ENCODE measurements at places on chromosomes 11 and 22.

DNA sequence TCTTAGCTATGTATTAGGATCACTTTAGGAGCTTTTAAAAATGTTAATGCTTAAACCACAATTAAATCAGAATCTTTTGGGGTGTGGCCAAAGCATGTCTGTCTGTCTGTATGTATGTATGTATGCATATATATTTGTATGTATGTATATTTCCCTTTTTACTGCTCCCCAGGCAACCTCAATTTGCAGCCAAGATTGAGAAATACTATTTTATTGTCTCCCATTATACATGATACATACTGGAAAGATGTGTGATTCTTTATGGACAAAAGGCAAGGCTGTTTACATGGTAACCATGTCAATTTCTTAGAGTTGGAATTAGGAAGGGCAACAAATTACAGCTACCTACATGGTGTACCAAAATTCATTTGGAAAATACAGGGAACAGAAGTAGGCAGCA is 783.6 kb downstream of the ETS1 start:
- no peak for DNase-seq

DNA sequence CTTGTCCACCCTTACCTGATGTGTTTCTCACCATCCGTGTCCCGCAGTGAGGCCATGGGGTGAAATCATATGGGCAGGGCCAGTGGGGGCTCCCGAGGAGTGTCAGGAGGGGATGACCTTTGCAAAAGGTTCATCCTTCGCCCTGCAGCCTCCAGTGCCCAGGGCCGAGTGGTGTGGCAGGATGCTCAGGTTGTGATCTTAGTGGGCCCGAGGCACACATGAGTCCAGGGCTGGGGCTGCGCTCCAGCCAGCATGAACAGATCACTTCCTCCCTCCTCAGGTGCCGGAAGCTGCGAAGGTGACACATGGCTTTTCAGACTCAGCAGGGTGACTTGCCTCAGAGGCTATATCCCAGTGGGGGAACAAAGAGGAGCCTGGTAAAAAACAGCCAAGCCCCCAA is 2.8 kb upstream of the FKBP2 start:
- DNase-seq: no peak

- no peak for DNase-seq
Observed at GRCh38 chr11:118740892-118741291, 50.1 kb downstream of the DDX6 start.

- DNase-seq: no peak
Observed at GRCh38 chr22:35883031-35883620, 145.5 kb downstream of the RBFOX2 start.

DNA sequence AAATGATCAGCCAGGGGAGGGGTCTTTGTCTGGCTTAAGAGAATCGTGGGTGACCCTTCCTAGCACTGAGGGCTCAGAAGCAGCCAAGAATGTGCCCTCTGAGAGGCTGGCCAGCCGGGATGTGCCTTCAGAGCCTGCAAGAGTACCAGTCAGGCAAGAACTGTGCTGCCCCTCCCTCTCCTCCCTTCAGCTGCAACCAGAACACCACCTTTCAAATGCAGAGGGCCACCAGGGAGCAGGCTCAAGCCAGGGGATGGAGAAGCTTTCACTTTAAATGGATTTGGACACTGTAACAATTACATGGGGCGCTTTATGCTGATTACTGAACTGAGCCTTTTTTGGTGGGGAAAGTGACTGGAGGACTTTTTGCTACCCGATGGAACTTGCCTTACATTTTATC is 44.9 kb upstream of the TENM4 start:
- DNase-seq: no peak

DNA sequence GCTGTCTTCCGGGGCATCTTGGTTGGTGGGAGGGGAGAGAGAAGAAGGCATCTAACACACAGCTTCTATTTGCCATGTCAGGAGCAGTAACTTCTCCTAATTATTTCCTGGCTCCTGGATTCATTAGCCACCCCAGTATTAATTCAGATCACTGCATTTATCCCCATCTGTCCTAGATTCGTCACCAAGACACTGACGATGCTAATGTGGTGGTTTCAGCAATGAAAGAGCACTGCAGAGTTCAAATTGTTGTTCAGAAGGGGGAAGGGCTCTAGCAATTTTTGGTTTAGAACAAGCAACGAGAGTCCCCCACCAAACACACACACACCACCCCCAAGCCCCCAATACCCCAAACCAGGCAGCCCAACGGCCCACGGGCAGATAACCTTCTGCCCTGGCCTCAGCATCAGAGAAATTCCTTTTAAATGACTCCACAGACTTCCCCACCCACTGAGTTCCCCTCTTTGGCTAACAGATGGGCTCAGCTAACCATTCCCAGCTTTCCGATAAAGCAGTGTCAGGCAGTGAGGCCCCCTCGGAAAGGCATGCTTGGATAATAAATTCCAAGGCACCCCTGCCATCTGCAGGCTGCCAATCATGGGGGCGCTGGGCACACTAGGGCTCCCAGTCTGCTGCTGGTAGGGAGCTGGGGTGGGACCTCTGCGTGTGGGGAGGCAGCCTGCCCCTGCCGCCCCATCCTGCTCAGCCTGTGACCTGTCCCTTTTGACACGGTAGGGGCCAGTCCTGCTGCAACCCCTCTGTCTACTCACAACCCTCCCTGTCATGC is 453.5 kb downstream of the MIAT start:
- DNase-seq: no peak

Measured in stimulated activated CD4-positive, alpha-beta T cell treated with anti-CD3 and anti-CD28 coated beads, Interleukin-2, amount 100 ng/mL, for 48 hours (primary cell).